ENCODE measurements at places on chromosomes 16 and 17. TPM values are rescaled to one million over a fixed set of nuclear protein-coding genes. Genes with fewer than 3 reads are reported as not detected.

PRSS21 gene
- total RNA-seq: 0.39 TPM

ZPBP2 gene
- not detected for total RNA-seq

HOXB6 gene
- 64.8 TPM for total RNA-seq

- H3K36me3 ChIP-seq: no peaks in the 10 kb centered on the region
- no peak overlapping the region for H3K27ac ChIP-seq
- H3K4me1 ChIP-seq: peaks cover 25% of the 10 kb centered on the region
- no peak overlapping the region for H3K4me3 ChIP-seq
These were observed 12.1 kb upstream of the ZFHX3 start for GRCh38 chr16:73059779-73060615.

DNA sequence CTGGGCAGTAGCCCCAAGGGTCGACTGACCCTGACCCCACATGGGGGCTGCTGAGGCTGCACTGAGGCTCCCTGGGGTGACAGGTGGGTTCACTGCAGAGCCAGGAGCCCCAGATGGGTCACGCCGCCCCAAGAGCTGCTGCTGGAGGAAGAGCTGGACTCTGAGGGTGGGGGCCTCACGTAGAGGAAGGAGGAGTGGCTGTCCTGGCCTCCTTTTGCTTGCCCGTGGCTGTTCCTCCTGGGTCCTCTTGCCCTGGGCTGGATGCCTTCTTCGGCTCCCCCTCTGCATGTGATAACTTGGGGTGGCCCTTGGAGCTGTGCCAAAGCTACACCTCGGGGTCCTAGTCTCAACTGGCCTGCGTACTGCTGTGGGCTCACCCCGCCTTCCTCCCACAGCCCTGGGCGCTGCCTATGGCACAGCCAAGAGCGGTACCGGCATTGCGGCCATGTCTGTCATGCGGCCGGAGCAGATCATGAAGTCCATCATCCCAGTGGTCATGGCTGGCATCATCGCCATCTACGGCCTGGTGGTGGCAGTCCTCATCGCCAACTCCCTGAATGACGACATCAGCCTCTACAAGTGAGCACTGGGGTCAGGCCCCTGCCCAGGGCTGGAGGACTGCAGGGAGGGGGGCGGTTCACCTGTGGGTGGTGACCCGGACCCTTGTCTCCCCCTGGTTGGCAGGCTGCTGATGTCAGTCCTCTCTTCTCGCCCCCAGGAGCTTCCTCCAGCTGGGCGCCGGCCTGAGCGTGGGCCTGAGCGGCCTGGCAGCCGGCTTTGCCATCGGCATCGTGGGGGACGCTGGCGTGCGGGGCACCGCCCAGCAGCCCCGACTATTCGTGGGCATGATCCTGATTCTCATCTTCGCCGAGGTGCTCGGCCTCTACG is 1.1 kb upstream of the AMDHD2 start:
- peaks cover 19% of the 10 kb centered on the region for H3K4me1 ChIP-seq
- H3K36me3 ChIP-seq: peaks cover 11% of the 10 kb centered on the region
- peak overlapping the region; percentile 0 for H3K27ac ChIP-seq
- H3K27me3 ChIP-seq: no peaks in the 10 kb centered on the region
- DNase-seq: no peak

DNA sequence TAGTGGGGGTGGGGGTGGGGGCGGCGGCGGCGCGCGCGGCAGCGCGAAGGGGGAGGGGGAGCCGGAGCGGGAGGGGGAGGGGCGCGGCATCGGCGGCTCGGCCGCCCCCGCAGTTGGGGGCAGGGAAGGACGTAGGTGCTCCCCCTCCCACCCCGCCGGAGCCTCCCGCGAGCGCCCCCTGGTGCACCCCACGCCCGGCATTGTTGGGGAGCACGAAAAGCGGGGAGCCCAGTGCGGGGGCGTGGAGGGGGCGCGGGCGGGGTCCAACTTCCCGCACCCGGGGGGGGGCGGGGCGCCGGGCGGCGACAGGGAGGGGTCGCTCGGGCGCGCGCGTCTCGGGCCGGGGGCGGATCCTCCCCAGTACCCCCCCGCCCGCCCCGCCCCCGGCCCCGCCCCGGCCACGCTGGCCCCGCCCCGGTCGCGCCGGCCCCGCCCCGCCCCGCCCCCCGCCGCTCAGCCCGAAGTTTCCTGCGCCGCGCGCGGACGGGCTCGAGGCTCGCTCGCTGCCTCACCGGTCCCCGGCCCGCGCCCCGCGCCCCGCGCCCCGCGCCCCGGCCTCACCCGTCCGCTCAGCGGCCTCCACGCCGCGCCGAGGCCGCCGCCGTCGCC is at the start of gene CACNA1H:
CACNA1H (plus strand) TSS at position 456 of the 609 bp plus-strand sequence. CDS start 632 bp downstream, outside the sequence.
- H3K4me3 ChIP-seq: peak within 1 kb of the TSS; percentile 23
- H3K27me3 ChIP-seq: no peaks in the 10 kb centered on the region
- H3K36me3 ChIP-seq: no peaks in the 10 kb centered on the region
- peaks cover 25% of the 10 kb centered on the region for H3K4me1 ChIP-seq
- H3K27ac ChIP-seq: peak within 1 kb of the TSS; percentile 51

DNA sequence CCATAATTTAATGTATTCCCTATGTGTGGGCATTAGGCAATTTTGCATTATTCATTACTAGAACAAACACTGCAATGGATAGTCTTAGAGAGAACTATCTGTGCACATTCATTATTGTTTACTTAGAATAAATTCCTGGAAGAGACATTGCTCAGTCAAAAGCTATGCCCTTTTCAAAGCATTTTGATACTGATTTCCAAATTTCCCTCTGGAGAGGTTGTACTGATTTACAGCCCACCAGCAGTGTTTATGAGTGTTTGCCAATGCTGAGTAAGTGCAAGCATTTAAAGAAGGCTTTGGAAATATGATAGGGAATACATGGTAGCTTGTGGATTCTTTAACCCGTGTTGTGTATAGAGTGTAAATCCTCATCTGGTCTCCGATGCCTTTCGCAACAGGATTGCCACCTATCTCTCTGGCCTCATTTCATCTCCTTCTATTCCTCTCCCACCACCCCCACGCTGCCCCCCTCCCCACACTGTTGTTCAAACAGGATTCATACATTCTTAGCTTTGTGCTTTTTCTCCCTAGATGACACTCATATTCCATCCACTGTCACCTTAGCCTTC is 33.4 kb upstream of the MMD start:
- no peak for DNase-seq
- no peak overlapping the region for H3K27ac ChIP-seq
- no peaks in the 10 kb centered on the region for H3K36me3 ChIP-seq
